Caki2 (cell line): ENCODE measurements at places on chromosomes 1 and 21. TPM values are rescaled to one million over a fixed set of nuclear protein-coding genes. Genes with fewer than 3 reads are reported as not detected.
A peak's percentile ranks its signal among the peaks of the same experiment; 100 is the strongest.

CELF3 gene
- total RNA-seq = not detected in 2 replicates

KLF17 gene
- total RNA-seq = not detected in 2 replicates

MAP1LC3C gene
- not detected in 2 replicates for total RNA-seq

AMY2B gene
- total RNA-seq = 0.10 and 0.12 TPM in 2 replicates

DNA sequence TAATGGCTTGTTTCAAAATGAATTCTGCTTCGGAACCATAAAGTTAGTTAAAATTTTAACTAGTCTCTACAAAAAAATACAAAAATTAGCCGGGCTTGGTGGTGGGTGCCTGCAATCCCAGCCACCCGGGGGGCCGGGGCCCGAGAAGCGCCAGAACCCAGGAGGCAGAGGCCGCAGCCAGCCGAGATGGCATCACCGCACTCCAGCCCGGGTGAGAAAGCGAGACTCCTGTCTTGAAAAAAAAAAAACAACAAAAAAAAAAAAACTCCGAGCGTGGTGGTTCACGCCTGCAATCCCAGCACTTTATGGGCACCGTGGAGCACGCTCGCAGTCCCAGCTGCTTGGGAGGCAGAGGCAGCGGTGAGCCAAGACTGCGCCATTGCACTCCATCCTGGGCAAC lies 781.4 kb downstream of the BRINP3 start:
- no peak for DNase-seq

DNA sequence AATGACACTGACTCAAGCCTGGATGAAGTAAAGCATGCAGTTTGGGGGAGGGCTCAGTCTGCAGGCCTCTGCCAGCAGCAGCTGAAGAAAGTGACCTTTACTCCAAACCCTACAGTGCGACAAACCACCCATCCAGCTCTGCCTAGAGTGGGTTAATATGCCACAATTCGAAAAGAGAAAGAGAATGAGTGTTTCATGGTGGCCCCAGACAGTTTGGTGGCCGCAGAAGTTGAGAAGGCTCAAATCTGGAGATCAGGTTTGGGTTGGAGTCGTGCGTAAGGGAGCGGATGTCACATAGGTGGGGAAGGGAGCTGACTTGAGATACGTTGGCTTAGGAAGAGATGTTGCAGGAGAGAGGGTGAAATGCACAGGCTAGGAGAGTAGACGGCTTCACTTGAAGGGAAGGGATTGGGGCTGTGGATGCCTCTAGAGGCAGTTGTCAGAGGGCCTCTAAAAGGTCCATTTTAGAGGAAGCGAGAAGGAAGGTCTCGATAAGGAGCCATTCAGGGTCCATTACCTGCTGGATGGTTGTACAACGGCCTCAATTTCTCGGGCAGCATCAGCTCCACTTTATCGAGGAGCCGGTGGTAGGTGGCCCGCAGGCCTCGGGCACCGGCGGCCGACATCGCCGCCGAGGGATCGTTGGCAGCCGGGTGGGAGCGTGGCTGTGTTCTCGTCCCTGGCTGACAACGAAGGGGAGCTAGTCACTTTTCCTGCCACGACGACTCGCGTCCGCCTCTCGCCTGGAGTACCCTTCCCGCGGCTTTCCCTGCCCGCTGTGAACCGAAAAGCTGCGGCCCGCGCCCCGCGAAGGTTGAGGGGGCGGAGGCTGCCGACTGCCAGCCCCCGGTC lies 1.0 kb upstream of the DCAF6 start:
- peak; percentile 64 for DNase-seq

- no peak for DNase-seq
These were observed 31.4 kb downstream of the OLFM3 start for GRCh38 chr1:101965341-101965740.

DNA sequence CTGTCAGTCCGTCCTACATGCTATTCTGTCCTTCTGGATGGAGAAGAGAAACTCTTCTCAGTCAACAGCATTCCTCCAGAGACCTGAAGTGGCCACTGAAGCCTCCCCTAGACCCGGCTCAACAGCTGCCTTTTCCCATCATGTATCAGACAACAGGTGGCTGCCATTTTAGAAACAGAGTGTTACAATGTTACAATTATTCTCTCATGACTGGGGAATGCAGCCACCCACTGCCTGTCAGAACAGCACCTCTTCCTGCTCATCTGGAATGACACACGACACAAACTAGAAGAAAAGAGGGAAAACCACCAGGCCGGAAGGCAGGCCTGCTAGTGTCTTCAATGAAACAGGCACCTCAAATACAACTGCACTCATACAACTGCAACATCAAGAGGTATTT lies 105.3 kb downstream of the PGBD5 start:
- DNase-seq = no peak

DNA sequence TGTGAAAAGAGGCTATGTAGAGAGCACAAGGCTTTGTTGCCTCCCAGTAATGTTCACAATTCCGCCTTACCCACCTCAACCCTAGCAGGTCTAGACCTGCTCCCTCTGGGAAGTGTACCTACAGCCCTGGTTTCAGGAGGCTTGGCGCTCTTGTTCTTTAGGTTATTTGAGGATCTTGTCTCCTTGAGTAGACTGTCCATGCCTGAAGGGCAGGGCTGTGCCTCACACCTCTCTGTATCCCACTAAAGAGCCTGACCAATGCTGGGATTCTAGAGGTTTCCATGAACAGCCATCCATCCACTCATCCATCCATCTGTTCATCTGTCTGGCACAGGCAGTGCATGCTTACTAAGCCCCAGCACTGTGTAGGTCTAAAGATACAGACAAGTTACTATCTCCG lies 1.0 kb downstream of the RAB7B start:
- no peak for DNase-seq

- no peak for DNase-seq
These were observed 6.8 kb downstream of the TRNP1 start for GRCh38 chr1:27000090-27000816.

DNA sequence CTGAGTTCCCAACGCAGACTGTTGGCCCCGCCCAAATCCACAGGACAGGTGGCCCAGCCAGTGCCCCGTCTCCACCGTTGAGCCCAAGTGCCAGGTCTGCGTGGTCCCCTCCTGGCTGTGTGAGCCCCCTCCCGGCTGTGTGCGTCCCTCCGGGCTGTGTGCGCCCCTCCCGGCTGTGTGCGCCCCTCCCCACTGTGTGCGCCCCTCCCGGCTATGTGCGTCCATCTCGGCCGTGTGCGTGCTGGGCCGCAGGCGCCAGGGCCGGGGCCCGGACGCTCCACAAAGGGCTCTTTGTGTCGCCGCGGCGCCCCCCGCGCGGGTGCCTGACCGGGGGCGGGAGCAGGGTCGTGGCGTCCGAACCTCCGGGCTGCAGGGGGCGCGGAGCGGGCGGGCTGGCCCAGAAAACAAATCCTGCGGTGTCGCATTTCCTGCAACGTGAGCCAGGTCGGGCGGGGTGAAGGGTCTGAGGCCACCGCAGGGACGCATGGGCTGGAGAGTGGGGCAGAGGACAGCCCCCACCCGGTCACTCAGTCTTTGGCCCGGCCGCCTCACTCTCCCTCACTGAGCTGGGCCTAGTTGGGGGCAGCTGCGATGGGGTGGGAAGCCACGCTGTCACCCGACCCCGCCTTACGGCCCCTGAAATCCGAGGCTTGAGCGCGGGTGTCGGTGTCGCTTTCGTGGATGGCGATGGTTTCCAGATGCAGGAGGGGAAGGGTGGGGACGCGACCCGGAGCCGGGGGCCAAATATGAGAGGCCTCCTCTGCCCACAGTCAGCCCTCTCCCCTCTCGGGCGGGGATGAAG lies 18.8 kb downstream of the TNFRSF25 start:
- DNase-seq = no peak

GRCh38 chr21:24175106-24175505 lies 1432.2 kb downstream of the MRPL39 start:
- DNase-seq = no peak

DNA sequence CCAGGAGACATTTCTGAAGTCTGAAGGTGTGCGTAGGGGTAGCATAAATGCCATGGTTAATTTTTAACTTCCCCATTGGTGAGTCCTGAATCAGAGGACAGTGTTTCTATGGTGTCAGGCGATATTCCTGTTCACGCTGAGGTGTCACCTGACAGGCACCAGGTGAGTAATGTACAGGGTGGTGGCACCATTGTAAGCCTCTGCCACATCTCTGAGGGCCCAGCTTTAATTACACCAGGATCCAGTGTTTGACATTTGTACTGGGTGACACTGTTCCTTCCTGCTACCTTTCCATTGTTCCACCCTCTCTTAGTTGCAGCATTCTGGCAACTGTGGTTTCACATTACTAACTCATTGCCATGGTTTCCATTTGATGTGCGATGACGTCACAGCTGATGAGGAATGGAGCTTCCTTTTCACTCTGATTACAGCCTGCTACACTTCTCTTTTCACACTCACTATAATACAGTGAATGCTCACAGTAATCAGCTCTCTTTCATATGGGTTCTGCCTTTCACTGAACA lies 40.6 kb upstream of the MARK1 start:
- DNase-seq = peak; percentile 77

GRCh38 chr1:53107090-53107489 lies 35.3 kb downstream of the SLC1A7 start:
- DNase-seq = no peak

DNA sequence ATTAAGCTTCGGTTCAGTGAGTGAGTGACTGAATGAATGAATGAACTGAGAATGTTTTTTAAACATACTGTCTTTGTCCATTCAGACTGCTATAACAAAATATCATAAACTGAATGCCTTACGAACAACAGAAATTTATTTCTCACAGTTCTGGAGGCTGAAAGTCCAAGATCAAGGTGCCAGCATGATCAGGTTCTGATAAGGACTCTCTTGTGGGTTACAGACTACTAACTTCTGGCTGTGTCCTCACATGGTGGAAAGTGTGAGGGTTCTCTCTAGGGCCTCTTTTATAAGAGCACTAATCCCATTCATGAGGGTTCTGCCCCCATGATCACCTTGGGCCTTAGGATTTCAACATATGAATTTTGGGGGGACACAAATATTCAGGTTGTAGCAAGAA lies 7.1 kb upstream of the DUSP10 start:
- no peak for DNase-seq

DNA sequence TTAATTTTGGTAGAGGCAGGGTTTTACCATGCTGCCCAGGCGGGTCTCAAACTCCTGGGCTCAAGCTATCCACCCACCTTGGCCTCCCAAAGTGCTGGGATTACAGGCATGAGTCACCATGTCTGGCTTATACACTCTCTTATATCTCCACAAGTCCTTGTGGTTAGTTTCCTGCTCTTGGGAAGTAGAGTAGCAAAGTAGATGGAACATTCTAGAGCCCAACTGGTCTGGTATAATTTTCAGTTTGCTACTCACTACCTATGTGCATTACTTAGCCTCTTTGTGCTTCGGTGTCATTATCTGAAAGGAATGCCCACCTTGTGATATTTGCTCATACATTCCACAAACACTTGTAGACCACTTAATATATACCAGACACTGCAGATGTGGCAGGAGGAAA lies 96.6 kb upstream of the IPO9 start:
- no peak for DNase-seq

GRCh38 chr1:111819566-111820263 lies 64.0 kb downstream of the DDX20 start:
- no peak for DNase-seq

- no peak for DNase-seq
These were observed 430.7 kb upstream of the ADAMTS5 start for GRCh38 chr21:27397578-27397977.

GRCh38 chr1:228318823-228319241 lies 87.8 kb downstream of the TRIM11 start:
- DNase-seq = no peak

DNA sequence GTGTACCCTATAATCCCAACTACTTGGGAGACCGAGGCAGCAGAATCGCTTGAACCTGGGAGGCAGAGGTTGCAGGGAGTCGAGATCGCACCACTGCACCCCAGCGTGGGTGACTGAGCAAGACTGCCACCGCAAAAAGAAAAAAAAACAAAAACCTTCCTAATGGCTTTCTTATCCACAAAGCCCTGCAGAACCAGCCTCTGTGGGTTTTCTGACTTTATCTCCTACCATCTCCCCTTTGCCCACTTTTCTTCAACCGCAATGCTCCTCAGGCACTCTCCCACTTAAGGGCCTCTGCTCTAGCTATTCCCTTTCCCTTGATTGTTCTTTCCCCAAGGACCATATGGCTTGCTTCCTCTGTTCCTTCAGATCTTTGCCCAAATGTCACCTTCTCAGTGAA lies 67.9 kb upstream of the PUM1 start:
- DNase-seq = no peak

DNA sequence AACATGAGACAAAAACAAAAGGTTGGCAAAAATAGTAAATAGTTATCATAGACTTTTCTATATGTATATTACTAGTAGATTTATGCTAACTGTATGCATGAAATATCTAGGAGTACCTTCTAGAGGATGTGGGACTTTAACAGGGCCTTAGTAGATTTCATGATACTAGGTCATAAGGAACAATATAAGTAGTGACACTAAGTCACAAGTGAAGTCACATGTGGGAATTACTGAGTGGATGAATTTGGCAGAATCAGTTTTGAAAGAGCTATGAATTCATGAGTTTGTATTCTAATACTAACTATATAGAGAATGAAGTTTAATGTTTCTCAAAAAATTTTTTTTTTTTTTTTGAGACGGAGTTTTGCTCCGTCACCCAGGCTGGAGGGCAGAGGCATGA lies 53.1 kb upstream of the GPR25 start:
- no peak for DNase-seq

GRCh38 chr1:111570781-111571181 lies 48.8 kb upstream of the RAP1A start:
- no peak for DNase-seq
